ENCODE measurements at places on chromosomes 16 and 17.
A peak's percentile ranks its signal among the peaks of the same experiment; 100 is the strongest.

DNA sequence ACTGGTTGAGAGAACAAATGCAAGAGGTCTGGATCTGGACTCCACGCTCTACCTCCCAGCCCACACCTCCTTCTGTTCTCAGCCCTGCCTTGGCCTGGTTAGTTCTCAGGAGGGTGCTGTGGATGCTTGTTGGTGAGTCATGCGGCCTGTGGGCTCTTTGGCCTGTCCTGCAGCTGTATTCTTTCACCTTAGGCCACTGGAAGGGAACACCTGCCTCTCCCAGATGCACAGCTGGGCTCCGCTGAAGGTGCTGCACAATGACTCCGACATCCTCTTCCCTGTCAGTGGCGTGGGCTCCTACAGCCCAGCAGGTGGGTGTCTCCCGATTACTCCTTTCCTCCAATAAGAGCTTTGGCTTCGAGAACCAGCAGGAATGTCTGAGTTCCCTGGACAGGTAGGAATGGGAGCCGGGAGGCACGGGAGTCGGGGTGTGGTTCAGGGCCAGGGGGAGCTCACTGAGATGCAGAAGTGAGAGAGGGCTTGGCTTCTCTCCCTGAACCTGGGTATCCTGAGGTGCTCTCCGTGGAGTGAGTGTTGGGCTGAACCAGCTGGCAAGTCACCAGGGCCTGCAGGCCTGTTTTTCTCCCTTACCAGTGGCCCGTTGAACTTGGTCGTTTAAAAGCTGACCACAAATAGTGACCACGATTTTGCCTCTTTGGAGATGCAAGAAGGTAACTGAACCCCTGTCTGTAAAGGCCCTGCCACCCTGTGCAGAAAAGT, 85.0 kb downstream of the SNX29 start:
- DNase-seq: no peak

- peak; percentile 62 for DNase-seq
Observed at GRCh38 chr17:3827124-3827773, 18.8 kb downstream of the NCBP3 start.

GRCh38 chr17:30780343-30780742, 44.1 kb downstream of the CRLF3 start:
- no peak for DNase-seq

DNA sequence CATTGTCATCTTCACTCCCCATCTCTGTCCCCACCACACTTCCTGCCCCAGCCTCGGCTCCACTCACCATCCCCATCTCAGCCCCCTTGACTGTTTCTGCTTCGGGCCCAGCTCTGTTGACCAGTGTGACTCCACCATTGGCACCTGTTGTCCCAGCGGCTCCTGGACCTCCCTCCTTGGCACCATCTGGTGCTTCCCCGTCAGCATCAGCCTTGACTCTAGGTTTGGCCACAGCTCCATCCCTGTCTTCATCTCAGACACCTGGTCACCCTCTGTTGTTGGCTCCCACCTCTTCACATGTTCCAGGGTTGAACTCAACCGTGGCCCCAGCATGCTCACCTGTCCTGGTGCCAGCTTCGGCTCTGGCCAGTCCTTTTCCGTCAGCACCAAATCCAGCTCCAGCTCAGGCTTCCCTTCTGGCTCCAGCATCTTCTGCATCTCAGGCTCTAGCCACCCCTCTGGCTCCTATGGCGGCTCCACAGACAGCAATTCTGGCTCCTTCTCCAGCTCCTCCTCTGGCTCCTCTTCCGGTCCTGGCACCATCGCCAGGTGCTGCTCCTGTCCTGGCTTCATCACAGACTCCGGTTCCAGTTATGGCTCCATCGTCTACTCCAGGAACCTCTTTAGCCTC, 24.4 kb upstream of the PHKG2 start:
- no peak for DNase-seq

GRCh38 chr16:72721981-72722380, 325.9 kb downstream of the ZFHX3 start:
- no peak for DNase-seq

- no peak for DNase-seq
Observed at GRCh38 chr16:16073001-16073545, 123.7 kb downstream of the ABCC1 start.

GRCh38 chr16:89748921-89749320, 27.6 kb downstream of the ZNF276 start:
- DNase-seq: no peak

DNA sequence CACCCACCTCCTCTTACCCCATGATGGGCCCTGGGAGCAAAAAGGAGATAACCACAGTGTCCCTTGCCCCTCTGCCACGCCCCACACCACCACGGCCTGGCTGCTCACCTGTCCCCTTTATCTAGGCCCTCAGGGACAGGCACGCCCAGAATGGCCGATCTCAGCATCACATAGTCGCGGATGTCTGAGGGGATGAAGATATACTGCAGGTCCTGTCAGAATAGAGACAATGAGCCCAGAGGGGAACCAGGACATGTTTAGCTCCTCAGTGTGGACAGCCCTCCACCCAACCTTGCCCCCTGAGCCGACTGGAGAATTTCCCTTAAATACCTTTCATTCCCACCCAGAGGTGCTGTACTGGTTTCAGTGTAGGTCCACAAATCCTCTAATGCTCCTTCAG, 15.2 kb downstream of the ST6GALNAC2 start:
- no peak for DNase-seq

- DNase-seq: no peak
Observed at GRCh38 chr17:61517843-61518606, 65.8 kb downstream of the TBX4 start.

DNA sequence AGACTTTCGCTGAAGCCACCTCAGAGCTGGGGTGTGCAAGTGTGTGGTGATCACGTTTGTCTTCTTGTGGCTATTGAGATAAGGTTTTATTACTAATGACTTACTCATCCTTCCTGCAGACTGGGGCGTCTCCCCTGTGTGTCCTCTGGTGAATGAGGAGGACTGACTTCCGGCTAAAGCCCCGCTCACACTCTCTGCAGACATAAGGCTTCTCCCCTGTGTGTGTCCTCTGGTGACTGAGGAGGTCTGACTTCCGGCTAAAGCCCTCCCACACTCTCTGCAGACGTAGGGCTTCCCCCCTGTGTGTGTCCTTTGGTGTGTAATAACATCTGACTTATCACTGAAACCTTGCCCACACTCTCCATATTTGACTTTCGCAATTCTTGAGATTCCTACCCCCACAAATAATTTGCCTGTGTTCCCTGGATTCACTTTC, 19.4 kb downstream of the PRDM7 start:
- no peak for DNase-seq
